Activated CD8-positive, alpha-beta T cell treated with anti-CD3 and anti-CD28 coated beads, Interleukin-2, amount 10 ng/mL, durations not matched to agents 7 days and 5 days (primary cell): ENCODE measurements at places on chromosomes 3 and 15.
A peak's percentile ranks its signal among the peaks of the same experiment; 100 is the strongest.

DNA sequence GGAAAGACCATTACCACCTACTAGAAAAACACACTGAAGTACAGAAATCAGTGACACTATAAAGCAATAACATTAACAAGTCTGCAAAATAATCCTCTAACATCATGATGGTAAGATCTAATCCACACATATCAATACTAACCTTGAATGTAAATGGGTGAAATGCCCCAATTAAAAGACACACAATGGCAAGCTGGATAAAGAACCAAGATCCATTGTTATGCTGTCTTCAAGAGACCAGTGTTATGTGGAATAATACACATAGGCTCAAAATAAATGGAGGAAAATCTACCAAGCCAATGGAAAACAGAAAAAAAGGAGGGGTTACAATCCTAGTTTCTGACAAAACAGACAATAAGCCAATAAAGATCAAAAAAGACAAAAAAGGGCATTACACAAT is 13.5 kb downstream of the OR5K3 start:
- peaks cover 11% of the 10 kb centered on the region for H3K27me3 ChIP-seq
- peaks cover 54% of the 10 kb centered on the region for H3K36me3 ChIP-seq
- no peak overlapping the region for H3K27ac ChIP-seq
- DNase-seq: no peak

DNA sequence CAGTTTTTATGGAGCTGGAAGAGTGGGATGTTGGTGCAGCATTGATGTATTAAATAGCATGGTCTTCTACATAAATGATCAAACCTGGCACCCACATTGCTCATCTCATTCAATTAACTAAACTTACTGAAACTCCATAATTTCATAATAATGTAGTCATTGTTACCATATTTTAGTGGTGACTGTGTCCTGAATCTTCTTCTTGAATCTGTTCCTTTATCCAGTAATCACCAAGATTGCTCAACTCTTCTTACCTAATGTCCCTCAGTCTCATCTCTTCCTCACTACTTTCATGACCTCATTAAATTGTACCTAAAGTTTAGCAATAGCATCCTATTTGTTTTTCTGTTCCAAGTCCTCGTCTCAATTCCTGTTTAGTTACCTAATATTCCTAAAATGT is 69.8 kb downstream of the FGF7 start:
- H3K27me3 ChIP-seq: peaks cover 2% of the 10 kb centered on the region
- no peaks in the 10 kb centered on the region for H3K4me1 ChIP-seq
- DNase-seq: no peak
- H3K27ac ChIP-seq: no peak overlapping the region

DNA sequence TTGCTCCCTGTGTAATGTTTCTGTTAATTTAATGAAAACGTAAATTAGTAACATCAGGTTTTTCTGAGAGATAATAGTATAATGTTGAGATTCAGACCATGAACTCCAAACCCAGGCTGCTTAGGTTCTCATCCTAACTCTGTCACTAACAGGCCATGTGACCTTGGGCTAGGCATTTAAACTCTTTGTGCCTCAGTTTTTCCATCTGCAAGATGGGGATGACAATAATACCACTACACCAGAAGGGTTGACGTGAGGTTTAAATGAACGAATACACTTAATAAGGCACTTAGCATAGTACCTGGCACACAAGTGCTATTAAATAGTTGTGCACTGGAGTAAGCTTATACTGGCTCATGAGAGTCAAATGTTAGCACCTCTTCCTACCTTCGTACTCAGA is 370.8 kb downstream of the MAGI1 start:
- no peak overlapping the region for H3K4me3 ChIP-seq
- H3K27ac ChIP-seq: no peak overlapping the region
- no peaks in the 10 kb centered on the region for H3K4me1 ChIP-seq

GRCh38 chr3:15845475-15845874 is 47.7 kb upstream of the ANKRD28 start:
- H3K4me3 ChIP-seq: no peak overlapping the region
- no peaks in the 10 kb centered on the region for H3K4me1 ChIP-seq
- H3K36me3 ChIP-seq: peaks cover 18% of the 10 kb centered on the region
- no peak overlapping the region for H3K27ac ChIP-seq

DNA sequence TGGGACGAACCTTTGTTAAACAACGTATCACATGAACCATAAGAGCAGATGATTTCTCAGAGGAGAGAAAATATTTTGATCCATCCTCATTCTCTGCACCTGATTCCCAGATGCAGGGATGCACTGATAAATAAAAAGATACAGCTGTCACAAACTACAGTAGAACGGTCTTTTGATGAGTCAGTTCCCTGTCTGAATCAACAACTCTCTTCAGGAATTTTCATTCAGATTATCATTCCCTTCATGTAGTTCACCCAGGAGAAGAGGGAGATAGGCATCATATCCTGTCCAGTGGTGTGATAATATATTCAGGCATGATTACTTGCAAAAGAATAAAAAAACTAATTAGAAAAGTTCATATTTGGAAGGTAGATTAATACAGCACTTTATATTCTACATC is 521.5 kb downstream of the PYDC2 start:
- H3K36me3 ChIP-seq: no peaks in the 10 kb centered on the region
- no peaks in the 10 kb centered on the region for H3K4me1 ChIP-seq
- no peaks in the 10 kb centered on the region for H3K27me3 ChIP-seq
- H3K4me3 ChIP-seq: no peak overlapping the region
- no peak for DNase-seq

GRCh38 chr15:31149088-31149505 is 47.6 kb upstream of the TRPM1 start:
- H3K36me3 ChIP-seq: no peaks in the 10 kb centered on the region
- H3K27me3 ChIP-seq: no peaks in the 10 kb centered on the region
- DNase-seq: no peak
- no peak overlapping the region for H3K27ac ChIP-seq

DNA sequence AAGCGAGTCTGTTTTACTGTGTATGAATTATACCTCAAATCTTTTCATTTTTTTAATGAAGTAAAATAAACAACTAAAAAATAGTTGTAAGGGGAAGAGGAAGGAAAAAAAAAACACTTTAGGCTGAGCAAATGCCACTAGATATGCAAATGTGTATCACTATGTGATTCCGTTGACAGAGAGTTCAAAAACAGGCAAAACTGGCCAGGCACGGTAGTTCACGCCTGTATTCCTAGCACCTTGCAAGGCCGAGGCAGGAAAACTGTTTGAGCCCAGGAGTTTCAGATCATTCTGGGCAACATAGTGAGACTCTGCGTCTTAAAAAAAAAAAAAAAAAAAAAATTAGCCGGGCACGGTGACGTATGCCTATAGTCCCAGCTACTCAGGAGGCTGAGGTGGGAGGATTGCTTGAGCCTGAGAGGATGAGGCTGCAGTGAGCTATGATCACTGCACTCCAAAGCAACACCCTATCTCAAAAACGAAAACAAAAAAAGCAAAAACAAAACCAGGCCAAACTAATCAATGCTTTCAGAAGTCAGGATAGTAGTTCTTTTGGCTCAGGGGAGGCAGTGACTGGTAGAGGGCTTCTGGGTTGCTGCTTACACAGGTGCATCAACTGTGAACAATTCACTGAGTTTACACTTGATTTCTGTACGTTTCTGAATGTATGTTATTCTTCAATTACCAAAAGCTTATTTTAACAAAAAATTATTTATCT is 7.4 kb downstream of the PRC1 start:
- H3K4me3 ChIP-seq: no peak overlapping the region
- no peak for DNase-seq
- H3K27me3 ChIP-seq: no peaks in the 10 kb centered on the region
- no peak overlapping the region for H3K27ac ChIP-seq
- H3K36me3 ChIP-seq: peaks cover 43% of the 10 kb centered on the region

DNA sequence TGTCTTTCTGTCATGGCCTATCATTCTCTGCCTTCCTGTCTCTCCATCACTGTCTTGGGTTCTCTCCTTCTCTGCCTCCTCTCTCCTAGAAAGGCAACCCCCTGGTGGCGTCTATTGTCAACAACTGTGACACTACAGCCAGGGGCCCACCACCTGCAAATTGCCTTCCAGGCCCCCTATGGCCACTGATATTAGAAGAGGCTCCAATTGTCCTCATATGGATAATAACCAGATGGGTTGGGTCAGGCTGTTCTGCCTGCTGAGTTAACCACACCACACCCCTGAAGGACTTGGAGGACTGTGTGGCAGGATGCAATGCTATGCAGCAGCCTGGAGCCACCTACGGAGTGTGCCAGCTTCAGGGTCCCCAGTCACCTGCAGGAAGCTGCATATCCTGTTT is 665.0 kb downstream of the NTRK3 start:
- H3K4me1 ChIP-seq: peaks cover 24% of the 10 kb centered on the region
- no peaks in the 10 kb centered on the region for H3K36me3 ChIP-seq
- no peak overlapping the region for H3K4me3 ChIP-seq
- H3K27ac ChIP-seq: no peak overlapping the region
- DNase-seq: no peak

DNA sequence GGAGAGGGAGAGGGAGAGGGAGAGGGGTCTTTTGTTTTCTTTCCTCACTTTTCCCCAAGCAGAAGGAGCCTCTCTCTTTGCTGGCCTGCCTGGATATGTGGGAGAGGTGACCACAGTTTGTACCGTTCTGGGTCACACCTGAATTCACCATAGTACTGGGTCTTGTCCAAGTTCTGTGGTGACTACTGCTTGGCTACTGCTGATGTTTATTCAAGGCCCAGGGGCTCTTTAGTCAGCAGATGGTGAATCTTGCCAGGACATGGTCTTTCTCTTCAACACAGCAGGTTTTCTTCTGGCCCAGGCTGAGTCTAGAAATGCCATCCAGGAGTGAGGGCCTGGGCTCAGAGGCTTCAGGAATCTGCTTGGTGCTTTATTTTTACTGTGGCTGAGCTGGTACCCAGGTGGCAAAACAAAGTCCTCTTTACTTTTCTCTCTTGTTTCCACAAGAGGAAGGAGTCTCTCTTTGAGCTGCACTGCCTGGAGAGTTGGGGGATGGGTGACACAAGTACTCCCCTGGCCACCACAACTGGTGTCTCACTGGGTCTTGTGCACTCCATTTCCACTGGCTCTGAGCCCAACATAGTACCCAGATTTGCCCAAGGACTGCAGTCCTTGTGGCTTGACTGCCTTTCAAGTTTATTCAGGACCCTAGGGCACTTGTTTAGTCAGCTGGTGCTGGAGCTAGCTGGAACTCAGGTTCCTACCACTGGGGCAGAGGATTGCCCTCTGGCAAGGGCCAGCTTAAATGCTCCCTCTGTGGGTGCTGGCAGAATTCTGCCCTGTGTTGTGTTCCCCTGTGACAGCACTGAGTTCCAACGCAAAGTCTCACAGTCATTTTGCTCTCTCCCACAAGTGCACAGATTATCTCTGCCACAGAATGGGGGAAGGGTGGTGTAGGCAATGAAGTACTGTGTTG is 16.8 kb upstream of the CCNDBP1 start:
- H3K27me3 ChIP-seq: no peaks in the 10 kb centered on the region
- H3K36me3 ChIP-seq: peaks cover 51% of the 10 kb centered on the region
- H3K27ac ChIP-seq: peak overlapping the region; percentile 25
